ENCODE measurements at places on chromosomes 3 and 15. TPM values are rescaled to one million over a fixed set of nuclear protein-coding genes. Genes with fewer than 3 reads are reported as not detected.

DNA sequence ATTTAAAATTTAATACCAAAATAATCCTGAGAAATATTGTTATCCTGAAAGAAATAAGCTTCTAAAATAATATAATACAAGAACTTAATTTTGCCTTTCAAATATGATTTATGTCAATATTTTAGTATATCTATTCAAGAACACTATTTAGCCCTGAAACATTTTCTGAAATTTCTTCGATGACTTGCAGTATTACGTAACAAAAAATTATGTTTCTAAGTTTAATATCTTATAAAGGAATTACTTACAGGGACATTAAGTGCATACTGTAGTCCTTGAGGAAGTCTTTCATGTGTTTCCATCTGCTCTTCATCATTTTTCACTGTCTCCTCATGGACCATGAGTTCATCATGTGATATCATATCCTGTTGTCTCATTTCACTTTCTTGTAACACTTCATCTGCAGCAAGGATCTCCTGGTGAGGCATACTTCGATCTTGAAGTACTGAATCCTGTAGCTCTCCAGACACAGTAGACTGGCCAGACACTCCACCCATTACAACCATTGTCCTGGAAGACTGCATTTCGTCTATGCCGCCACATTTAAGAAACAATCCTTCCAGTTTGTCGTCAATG lies 62.0 kb downstream of the ZNF148 start:
- no peak overlapping the region for H3K27ac ChIP-seq
- H3K4me3 ChIP-seq = no peak overlapping the region
- peaks cover 2% of the 10 kb centered on the region for H3K4me1 ChIP-seq
- DNase-seq = no peak
- H3K36me3 ChIP-seq = no peaks in the 10 kb centered on the region

DNA sequence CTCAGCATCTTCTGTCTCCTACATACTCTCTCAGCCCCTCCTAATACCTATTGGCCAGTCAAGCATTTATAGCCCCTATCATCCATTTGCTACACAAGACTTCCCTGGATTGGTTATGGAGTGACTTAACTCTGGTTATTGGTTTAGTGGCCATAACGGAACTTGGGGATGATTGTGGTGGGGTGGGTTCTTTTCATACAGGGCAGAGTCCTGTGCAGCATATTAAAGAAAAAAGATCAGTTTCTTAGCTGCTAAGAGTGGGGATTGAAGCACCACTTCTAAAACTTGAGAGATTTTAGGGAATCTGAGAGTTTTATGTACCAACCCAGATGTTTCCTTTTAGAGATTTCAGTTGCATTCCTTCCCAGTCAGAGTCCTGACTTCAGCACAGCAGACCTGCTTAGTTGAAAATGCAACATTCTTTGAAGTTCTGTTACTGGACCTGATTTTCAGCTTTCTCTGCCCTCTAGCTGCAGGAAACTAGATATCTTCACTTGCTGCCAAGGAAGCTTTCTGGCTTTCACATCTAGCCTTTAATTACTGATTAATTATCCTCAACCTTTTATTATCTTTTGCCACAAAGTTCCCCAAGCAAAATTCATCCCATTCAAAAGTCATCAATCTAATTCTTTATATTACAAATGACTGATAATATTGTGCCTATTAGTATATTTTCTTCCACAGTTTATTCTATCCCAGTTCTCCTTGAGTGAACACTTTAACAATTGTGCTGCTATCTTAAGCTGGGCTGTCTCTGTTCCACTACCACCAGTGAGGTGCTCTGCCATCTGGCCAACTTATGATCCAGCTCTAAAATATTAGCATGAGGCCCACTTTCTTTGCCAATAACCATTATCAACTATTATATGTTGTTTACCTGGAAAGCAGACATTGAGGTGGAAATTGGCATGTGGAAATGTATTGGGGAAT lies 906.0 kb upstream of the ALCAM start:
- no peaks in the 10 kb centered on the region for H3K27me3 ChIP-seq
- no peak for DNase-seq
- H3K4me1 ChIP-seq = peaks cover 2% of the 10 kb centered on the region
- no peak overlapping the region for H3K27ac ChIP-seq
- no peak overlapping the region for H3K4me3 ChIP-seq

DNA sequence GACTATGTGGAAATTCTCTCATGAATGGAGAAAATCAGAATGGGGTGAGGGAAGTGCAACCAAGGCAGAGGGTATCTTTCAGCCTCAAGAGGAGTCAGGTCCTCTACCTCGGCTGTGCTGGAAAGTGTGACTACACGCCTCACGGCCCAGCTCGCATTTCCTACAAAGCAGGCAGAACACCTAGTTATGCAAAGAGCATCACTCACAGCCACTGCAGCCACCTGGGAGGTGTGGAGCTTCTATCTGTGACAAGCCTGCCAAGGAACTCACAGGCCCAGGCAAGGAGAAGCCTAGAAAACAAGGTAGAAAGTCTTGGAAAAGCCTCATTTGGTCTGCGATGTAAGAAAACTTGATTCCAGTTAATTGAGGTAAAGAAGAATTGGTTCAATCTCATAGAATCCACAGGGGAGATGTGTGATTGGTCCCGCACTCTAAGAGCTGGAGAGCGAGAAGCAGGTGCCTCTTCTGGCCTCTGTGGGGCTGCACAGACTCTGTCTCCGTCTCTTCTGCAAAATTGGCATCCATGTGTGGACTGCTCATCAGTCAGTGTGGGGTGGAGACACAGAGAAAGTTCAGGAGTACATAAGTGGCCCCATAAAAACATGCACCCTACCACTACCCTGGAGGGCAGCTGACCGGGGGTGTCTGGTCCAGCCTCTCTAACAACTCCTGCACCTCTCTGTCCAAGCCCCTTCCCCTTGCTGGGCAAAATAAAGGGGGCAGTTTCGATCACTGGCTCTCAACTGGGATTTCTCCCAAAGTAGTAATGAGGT lies 76.8 kb downstream of the TAMM41 start:
- peaks cover 4% of the 10 kb centered on the region for H3K27me3 ChIP-seq
- no peaks in the 10 kb centered on the region for H3K36me3 ChIP-seq

- no peak overlapping the region for H3K4me3 ChIP-seq
- no peaks in the 10 kb centered on the region for H3K36me3 ChIP-seq
- H3K27me3 ChIP-seq = no peaks in the 10 kb centered on the region
Observed at GRCh38 chr3:6097556-6097955, 763.4 kb upstream of the GRM7 start.

- no peak for DNase-seq
- H3K4me1 ChIP-seq = no peaks in the 10 kb centered on the region
- no peaks in the 10 kb centered on the region for H3K27me3 ChIP-seq
- H3K27ac ChIP-seq = no peak overlapping the region
- no peak overlapping the region for H3K4me3 ChIP-seq
- no peaks in the 10 kb centered on the region for H3K36me3 ChIP-seq
Observed at GRCh38 chr3:70702132-70702531, 389.7 kb upstream of the MDFIC2 start.

CYP8B1 gene
- total RNA-seq = not detected

CCDC191 gene
- total RNA-seq = 3.8 TPM
